Tongue (tissue), 3 donors: ENCODE measurements at places on chromosomes 4 and X. TPM values are rescaled to one million over a fixed set of nuclear protein-coding genes. Genes with fewer than 3 reads are reported as not detected.

ADRA2C gene
- 0.92 TPM for total RNA-seq

CENPVL2 gene
- total RNA-seq, result not detected

ADAMTS3 gene
- 2.8 TPM for total RNA-seq

EDA gene
- total RNA-seq, result 21.2 TPM

SH3D19 gene
- 37.4 TPM for total RNA-seq

UGT2B11 gene
- 0.82 TPM for total RNA-seq

GUCY1B1 gene
- total RNA-seq, result 26.6 TPM

TRAM1L1 gene
- 5.8 TPM for total RNA-seq

CYP4V2 gene
- 10.4 TPM for total RNA-seq

OTUD4 gene
- 110 TPM for total RNA-seq

FAM156B gene
- total RNA-seq, result 19.4 TPM

CCKAR gene
- total RNA-seq, result 14.9 TPM

SMPX gene
- 325 TPM for total RNA-seq

AGA gene
- 19.1 TPM for total RNA-seq

SPANXN3 gene
- not detected for total RNA-seq
